B cell (primary cell): ENCODE measurements at places on chromosomes 3 and 15. TPM values are rescaled to one million over a fixed set of nuclear protein-coding genes. Genes with fewer than 3 reads are reported as not detected.

DNA sequence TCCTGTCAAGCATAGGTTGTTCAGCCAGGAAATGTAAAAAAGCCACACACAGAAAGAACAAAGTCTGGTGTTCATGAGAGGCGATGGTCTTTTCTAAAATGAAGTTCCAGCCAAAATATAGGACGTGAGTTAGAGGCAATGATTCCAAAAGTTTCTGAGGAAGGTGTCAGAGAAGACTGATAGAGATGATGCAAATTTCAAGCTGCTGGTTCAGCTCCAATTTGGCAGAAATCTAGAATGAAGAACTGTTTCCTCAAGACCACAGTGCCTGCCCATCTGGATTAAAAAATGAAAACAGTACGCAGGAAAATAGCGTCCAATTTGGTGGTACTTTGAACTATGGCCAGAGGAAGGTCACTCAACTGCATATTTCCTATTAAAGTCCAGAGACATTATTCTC lies 672.9 kb downstream of the SQOR start:
- H3K4me3 ChIP-seq = no peak overlapping the region
- H3K27me3 ChIP-seq = no peaks in the 10 kb centered on the region
- DNase-seq = no peak
- H3K27ac ChIP-seq = no peak overlapping the region
- no peaks in the 10 kb centered on the region for H3K4me1 ChIP-seq
- no peaks in the 10 kb centered on the region for H3K36me3 ChIP-seq

GRCh38 chr15:73857193-73857920 lies 16.0 kb upstream of the TBC1D21 start:
- no peaks in the 10 kb centered on the region for H3K36me3 ChIP-seq
- DNase-seq = no peak
- no peaks in the 10 kb centered on the region for H3K4me1 ChIP-seq
- no peaks in the 10 kb centered on the region for H3K27me3 ChIP-seq
- H3K27ac ChIP-seq = no peak overlapping the region

GRCh38 chr3:61117045-61117898 lies 134.0 kb downstream of the FHIT start:
- no peaks in the 10 kb centered on the region for H3K4me1 ChIP-seq
- H3K27me3 ChIP-seq = no peaks in the 10 kb centered on the region
- no peak overlapping the region for H3K4me3 ChIP-seq
- no peak for DNase-seq
- no peaks in the 10 kb centered on the region for H3K36me3 ChIP-seq

GRCh38 chr3:71510510-71510909 lies 73.0 kb downstream of the FOXP1 start:
- no peak for DNase-seq
- H3K27me3 ChIP-seq = no peaks in the 10 kb centered on the region
- no peak overlapping the region for H3K27ac ChIP-seq
- H3K4me1 ChIP-seq = peaks cover 21% of the 10 kb centered on the region
- H3K4me3 ChIP-seq = no peak overlapping the region

- peaks cover 6% of the 10 kb centered on the region for H3K4me1 ChIP-seq
- H3K27ac ChIP-seq = no peak overlapping the region
- H3K27me3 ChIP-seq = no peaks in the 10 kb centered on the region
- H3K36me3 ChIP-seq = no peaks in the 10 kb centered on the region
- no peak overlapping the region for H3K4me3 ChIP-seq
Measured at GRCh38 chr3:50562861-50563260, 4.7 kb downstream of the C3orf18 start.

GRCh38 chr3:191353022-191353777 lies 22.9 kb upstream of the UTS2B start:
- H3K27me3 ChIP-seq = no peaks in the 10 kb centered on the region
- no peak overlapping the region for H3K4me3 ChIP-seq
- H3K36me3 ChIP-seq = peaks cover 2% of the 10 kb centered on the region
- peaks cover 48% of the 10 kb centered on the region for H3K4me1 ChIP-seq
- no peak for DNase-seq

DNA sequence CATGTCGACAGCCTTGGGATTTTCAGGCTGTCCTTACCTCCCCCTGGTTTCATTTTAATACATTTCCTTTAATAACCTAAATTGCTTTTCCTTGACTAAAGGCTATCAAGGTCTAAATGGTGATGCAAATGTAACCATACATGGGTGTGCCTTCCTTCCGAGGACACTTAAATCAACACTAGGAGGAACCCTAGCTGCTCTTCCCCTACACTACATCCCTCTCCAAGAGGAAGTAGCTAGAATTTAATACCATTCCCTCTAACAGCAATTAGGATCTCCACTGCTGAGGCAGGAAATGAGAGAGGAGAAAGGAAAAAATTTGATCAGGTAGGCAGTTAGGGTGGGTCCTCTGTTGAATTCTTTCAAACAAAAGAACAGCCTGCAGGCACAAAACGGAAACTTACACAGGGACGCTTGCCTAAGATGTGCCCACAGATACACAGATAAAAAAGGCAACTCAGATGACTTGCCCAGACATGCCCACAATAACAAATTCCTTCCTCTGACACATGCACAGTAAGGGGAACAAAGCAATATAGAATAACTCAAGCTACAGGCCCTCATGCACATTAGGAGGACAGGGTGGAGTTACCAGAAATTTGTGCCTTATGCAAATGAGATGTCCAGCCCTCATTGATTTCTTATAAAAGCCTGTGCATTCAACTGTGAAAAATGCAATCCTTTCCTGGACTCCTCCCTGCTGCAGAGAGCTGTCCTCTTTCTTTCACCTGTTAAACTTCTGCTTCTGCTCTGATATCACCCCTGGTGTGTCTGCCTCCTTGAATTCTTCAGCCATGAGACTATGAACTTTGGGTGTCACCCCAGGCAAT lies 1024.4 kb upstream of the CADM2 start:
- no peaks in the 10 kb centered on the region for H3K27me3 ChIP-seq
- no peak for DNase-seq
- no peaks in the 10 kb centered on the region for H3K36me3 ChIP-seq
- no peak overlapping the region for H3K4me3 ChIP-seq
- H3K27ac ChIP-seq = no peak overlapping the region
- no peaks in the 10 kb centered on the region for H3K4me1 ChIP-seq

The SEMA3G gene
- total RNA-seq = 0.27 and 0.42 TPM in 2 replicates

The TM4SF4 gene
- not detected in 2 replicates for total RNA-seq

The UCN2 gene
- not detected in 2 replicates for total RNA-seq

The SEC22A gene
- total RNA-seq = 16.1 and 19.3 TPM in 2 replicates
